ENCODE measurements at places on chromosomes 5 and 9. TPM values are rescaled to one million over a fixed set of nuclear protein-coding genes. Genes with fewer than 3 reads are reported as not detected.

GRCh38 chr5:96546120-96546519 is 113.1 kb upstream of the PCSK1 start:
- H3K4me1 ChIP-seq: no peaks in the 10 kb centered on the region
- H3K4me3 ChIP-seq: no peak overlapping the region
- DNase-seq: no peak
- H3K36me3 ChIP-seq: no peaks in the 10 kb centered on the region
- H3K27me3 ChIP-seq: no peaks in the 10 kb centered on the region

DNA sequence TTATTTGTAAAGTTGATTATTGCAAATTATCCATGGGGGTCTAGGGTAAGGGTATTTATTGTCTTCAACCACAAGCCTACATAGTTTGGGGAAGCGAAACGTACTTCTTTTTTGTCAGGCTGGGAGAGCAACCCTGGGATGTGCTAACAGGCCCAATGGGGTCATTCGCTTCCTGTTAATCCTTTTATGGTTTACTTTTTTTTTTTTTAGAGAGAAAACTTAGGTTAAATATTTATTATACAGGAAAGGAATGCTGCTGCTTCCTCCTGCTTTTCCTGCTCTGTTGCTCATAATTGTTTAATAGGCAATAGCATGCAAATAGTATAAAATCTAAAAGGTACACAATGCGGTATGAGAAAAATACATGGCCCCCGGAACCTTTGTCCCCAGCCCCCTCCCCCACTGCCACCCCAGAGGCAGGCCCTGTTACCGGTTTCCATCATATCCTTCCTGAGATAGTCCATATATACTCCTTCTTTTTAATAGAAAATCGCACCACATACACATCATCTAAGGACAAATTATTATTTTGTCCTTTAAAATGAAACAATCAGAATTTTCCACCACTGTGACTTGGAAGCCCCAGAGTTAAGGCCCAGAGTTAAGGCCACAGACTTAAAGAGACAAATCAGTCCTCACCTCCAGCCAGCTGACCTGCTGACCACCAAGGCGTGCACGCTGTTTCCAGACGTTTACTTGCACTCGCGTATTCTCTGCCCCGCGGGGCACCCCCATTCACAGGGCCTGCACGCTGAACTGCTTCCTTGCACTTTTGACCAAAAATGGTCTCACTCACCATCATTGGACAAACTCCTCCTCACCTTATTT is 83.9 kb downstream of the NDFIP1 start:
- no peaks in the 10 kb centered on the region for H3K27me3 ChIP-seq
- no peak overlapping the region for H3K27ac ChIP-seq
- DNase-seq: no peak
- H3K4me3 ChIP-seq: no peak overlapping the region

GRCh38 chr5:150068071-150068470 is 18.3 kb downstream of the CSF1R start:
- no peaks in the 10 kb centered on the region for H3K36me3 ChIP-seq
- DNase-seq: no peak
- no peak overlapping the region for H3K27ac ChIP-seq
- no peaks in the 10 kb centered on the region for H3K27me3 ChIP-seq
- H3K4me3 ChIP-seq: no peak overlapping the region

DNA sequence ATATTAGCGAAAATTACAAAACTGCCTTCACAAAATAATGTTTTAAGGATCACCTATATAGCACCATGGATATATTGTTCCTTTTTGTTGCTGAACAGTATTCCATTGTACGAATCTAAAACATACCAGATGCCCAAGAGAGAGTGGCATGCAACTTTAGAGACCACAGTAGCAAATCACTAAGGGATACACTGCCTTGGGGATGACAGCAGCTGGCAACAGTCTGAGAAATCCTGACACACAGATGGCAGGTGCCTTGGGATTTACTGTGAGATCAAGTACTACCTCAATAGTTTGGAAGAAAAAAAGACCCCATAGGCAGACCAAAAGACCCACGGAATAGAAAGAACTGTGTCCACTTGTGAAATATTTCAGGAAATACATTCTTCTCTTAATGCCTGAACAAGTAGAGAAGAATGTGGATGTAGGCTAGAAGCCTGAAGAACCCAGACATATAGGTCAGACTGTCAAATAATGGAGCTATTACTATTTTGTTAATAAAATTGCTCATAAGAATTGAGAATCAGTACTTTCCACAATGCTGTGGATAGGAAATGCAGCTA is 53.4 kb downstream of the PLPP1 start:
- peaks cover 4% of the 10 kb centered on the region for H3K36me3 ChIP-seq
- H3K27ac ChIP-seq: no peak overlapping the region
- H3K4me3 ChIP-seq: no peak overlapping the region
- DNase-seq: no peak
- no peaks in the 10 kb centered on the region for H3K27me3 ChIP-seq

The NDOR1 gene
- 6.6 TPM for total RNA-seq
